WTC11 (cell line): ENCODE measurements at places on chromosomes 16 and 17. TPM values are rescaled to one million over a fixed set of nuclear protein-coding genes. Genes with fewer than 3 reads are reported as not detected.

TPSB2 gene
- 0.18 to 0.44 TPM in 2 of 3 replicates, not detected in the other for total RNA-seq

- DNase-seq = peak; percentile 39
These were observed 748 bp downstream of the SMTNL2 start for GRCh38 chr17:4584917-4585637.

- no peak for DNase-seq
These were observed 6.0 kb downstream of the FHOD1 start for GRCh38 chr16:67241008-67241900.

DNA sequence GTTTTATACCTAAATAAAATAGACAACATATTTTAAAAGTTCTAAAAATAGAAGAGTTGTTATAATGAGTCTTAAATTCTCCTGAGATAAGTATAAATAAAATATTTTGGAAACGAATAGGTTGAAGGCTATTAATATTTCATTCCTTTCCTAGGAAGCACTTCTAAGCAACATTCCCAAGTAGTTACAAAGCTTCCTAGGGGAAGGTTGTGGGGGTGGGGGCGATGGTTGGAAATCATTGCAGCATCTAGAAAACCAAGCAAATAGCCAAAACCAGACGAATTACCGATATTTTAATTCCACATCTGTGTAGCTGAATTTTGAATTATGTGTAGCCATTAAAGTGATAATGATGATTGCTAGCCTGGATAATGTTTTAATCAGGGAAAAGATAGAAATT, 26.9 kb downstream of the PTRH2 start:
- no peak for DNase-seq

DNA sequence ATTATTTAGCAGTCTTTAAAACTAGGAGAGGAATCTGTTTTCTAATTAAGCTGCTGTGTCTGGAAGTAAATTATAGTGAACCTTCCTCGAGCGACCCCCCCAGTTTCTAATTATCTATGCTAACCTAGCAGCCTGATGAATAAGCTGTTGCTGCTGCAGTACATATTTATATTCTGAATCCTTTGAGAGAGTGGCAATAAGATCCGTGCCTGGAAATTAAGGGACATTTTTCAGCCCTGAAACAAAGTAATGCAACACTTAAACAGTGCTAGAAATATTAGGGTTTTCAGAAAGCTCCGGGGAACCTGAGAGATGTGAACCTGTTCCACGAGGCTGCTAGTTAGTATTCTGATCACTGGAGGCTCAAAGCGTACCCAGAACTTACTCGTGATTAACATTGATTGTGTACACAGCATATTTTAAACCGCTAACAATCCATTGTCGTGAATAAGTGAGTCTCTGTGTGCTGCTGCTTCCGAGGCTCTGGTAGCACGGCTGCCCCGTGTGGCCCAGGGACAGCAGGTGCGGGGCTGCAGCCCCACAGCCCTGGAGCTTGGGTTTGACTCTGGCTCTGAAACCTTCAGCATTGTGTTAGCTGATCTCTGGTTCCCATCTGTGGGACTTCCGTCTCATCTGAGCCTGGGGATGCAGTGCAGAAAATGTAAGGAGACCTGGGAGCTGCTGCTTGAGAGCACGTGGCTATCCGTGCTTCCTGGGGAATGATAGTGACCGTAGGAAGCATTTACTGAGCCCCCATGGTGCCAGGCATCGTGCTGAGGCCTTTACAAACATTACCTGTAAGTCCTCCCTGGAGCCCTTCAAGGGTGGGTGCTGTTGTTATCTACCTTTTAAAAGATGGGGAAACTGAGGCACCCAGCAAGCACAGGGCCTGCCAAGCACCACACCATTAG, 190.9 kb upstream of the CHMP6 start:
- no peak for DNase-seq

DNA sequence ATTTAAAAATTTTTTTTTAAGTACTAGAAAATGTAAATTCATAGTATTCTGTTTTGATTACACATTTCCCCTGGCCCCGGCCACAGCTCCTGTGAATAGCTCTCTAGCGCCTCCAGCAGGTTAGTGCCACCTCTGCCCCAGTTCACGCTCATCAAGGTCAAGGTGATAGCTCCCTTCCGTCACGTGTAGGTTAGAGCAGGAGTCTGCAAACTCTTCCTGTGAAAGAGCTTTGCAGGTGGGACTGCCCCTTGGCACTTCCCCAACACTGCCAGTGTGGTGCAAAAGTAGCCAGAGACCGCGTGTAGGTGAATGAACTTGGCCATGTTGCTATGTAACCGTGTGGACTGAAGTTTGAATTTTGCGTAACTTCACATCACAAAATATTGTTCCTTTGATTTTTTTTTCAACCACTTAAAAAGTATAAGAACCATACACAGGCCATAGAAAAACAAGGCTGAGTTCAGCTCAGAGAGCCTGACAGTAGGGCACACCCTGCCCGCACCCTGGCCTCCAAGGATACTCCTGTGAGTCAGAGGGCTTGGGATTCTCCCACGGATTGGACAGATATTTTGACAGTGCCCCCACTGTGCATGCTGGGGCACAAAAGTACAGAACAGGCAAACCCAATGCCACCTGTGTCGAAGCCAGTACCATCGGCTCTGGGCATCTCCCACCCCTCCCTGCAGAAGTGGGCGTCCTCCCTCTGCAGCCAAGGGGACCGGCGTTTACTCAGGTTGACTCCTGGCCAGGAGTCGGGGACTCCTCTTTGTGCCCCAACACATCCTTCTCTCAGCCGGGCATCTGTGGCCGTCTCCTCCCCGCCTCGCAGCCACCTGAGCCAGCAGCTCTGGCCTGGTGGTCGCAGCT, 92.0 kb upstream of the CHMP6 start:
- peak; percentile 85 for DNase-seq

DNA sequence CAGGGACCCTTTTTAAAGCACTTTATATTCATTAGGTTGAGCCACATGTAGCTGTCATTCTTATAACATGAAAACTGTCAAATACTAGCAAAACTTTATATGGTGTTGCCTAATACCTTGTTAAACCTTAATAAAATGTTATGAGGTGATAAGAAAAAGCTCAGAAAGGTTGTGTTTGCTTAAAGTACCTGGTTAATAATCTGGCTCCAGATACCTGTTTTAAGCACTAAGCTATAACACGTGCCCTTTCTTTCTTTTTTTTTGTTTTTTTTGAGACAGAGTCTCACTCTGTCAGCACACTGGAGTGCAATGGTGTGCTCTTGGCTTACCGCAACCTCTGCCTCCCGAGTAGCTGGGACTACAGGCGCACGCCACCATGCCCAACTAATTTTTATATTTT, 58.9 kb upstream of the STAC2 start:
- no peak for DNase-seq

RUSF1 gene
- total RNA-seq = 35.9 to 41.8 TPM (median 39.4 TPM) in 3 replicates

C17orf78 gene
- total RNA-seq = not detected in 3 replicates

MMP15 gene
- 55.5 to 60.7 TPM (median 58.2 TPM) in 3 replicates for total RNA-seq

DNA sequence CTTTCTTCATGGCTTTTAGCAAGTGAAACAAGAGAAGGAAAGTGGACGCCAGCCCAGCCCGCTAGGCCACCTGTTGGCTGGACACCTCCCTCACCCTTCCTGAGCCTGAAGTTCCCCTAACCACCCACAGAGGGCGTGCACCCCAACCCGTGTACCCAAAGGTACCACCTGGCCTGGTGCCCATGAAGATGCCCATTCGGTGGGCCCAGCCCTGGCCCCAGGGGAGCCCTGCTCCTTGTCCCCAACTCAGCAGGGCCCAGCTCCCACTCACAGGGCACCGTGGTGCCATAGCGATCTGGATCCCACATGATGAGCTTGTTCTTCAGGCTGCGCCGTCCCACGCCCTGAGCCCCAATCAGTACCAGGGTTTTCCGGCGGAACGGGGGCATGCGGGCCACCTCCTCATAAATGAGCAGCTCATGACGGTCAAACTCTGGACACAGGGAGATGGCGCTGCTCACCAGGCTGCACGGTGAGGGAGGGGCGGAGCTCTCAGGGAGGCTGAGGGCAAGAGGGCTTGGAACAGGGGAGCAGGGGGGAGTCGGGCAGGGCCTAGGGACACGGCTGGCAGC, 26.8 kb downstream of the MPP2 start:
- DNase-seq = peak; percentile 79

DNA sequence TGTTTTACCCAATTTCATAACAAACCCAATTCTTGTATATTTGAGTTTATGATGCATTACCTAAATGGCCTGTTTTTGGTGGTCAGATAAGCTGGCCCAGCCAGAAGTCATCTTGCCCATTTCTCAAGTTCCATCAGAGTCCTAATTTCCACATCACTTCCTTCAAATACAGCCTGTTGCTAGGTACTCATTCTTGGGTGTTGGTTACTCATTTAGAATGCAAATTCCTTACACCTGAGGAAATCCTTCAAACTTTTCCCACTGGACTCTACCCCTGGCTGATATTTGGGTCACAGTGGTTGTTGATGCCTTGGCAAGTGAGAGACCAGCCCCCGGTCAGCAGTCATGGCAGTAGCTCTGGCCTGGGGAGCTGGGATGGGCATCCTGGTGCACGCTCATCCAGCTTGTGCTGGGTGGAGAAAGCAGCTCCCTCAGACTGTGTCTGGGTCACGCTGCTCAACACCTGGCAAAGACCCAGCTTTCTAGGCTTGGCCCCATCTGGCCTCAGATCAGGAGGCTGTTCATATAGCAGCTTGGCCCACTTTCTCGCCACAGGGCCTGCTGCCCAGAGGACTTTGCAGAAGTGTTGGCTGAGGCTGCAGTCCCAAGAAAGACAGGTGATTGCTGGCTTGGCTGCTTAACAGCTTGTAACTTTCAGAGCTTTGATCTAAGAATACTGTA, 25.8 kb downstream of the WSB1 start:
- DNase-seq = no peak

PTGES3L gene
- 1.8 to 2.5 TPM (median 2.1 TPM) in 3 replicates for total RNA-seq

GRCh38 chr17:41678907-41679739, 9.6 kb upstream of the EIF1 start:
- no peak for DNase-seq

DNA sequence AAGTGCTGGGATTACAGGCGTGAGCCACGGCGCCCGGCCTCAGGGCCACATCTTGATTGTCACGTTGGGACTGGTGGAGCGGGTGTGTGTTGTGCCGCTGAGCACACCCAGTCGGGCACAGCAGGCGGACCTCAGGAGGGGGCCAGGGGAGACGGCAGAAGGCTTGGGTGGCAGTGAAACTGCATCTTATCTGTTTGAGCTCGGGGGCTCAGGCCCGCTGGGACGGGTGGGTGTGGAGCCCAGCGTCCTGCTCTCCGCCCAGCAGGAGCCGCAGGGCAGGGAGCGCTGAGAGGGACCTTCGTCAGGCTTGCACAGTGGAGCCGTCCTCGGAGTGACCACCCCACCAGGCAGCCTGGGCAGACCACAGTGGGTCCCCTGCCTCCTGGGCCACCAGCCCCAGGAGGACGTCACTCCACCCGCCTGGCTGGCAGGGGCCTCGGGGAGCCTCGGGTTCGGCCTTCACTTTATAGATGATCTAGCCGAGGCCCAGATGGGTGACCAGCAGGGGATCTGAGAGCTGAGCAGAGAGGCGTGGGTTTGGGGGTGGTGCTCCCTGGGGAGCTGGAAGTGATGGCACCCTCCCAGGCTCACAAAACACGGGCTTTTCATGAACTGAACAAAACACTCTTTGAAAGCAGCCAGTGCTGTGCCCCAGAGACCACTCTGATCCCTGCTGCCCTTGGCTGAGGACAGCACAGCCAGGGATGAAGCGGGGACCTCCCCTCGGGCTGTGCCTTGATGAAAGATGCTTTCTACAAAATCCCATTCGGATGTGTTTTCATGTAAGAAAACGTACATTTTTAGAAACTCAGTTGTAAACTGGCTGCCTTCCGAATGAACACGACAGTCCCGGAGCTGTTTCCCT, 181.1 kb downstream of the SEC14L1 start:
- peak; percentile 5 for DNase-seq

DNA sequence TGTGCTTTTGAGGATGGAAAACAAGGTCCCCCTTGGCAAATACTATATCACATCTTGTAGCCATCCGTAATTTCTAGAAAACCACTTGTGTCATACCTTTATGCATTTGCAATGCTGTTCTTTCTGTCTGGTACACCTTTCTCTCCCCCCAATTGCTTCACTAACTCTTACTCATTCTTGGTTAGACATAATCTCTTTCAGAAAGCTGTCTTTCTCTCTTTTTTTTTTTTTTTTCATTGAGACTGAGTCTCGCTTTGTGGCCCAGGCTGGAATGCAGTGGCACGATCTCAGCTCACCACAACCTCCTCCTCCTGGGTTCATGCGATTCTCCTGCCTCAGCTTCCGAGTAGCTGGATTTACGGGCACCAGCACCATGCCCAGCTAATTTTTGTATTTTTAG, 94.9 kb upstream of the C17orf78 start:
- DNase-seq = no peak

ABI3 gene
- total RNA-seq = 1.2 to 1.6 TPM (median 1.5 TPM) in 3 replicates

DNA sequence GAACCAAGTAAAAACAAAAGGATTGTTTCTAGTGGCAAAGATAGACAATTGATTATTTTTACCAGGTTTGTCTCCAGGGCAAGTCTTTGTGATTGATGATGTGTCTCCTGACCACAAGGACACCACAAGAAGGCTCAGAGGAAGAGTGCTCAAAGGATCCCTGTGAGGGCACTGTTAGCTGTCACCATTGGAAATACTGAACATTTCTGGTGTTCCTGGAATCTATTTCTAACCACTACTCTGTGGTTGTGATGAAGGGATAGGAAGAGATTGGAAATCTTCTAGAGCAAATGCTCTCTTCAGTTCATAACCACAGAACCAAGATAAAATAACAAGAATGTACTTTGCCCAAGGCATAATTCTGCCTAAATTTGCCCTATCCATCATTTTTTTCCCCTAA, 15.3 kb downstream of the RNF43 start:
- no peak for DNase-seq

MYH2 gene
- total RNA-seq = 1.1 to 1.5 TPM (median 1.5 TPM) in 3 replicates

DNA sequence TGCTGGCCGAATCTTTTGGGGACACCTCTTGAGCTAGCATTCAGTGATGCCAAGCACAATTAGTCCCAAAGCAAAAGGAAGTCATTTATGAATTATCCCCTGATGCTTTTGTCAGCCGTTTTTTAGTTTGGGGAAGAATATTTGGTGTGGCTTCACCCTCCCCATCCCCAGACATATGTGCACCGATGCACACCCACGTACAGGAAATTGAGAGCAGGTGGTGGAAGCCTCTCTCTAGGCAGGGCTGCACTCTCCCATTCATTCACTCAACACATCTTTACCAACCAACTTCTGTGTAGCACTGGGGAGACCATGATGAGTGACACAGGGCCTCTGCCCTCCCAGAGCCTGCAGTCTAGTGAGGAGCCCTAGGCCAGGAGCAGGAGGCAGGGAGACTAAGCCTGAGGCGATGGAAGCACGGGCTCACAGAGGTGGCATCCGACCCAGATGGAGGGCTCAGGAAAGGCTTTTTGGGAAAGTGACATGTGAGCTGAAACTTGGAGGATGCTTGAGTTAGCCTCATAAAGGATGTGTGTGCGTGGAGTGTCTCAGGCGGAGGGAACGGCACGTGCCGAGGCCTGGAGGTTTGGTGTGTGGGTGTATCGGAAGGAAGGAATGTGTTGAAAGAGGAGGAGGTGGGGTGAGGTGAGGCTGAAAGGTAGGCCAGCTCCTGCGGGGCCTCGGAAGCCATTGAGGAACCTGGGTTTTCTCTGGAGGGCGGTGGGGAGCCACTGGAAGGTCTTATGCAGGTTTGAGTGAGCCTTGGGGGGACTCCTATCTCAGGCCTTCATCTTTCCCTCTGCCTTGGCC, 43.8 kb downstream of the PSME3IP1 start:
- DNase-seq = no peak

GRCh38 chr17:29045734-29046472, 3.0 kb downstream of the PIPOX start:
- DNase-seq = no peak

TSPAN10 gene
- 1.5 to 3.0 TPM (median 2.4 TPM) in 3 replicates for total RNA-seq

NEURL4 gene
- 44.3 to 64.4 TPM (median 50.2 TPM) in 3 replicates for total RNA-seq
